ENCODE measurements at places on chromosomes 12 and 14.

GRCh38 chr12:47238669-47239114 lies 158.9 kb upstream of the AMIGO2 start:
- DNase-seq = no peak

DNA sequence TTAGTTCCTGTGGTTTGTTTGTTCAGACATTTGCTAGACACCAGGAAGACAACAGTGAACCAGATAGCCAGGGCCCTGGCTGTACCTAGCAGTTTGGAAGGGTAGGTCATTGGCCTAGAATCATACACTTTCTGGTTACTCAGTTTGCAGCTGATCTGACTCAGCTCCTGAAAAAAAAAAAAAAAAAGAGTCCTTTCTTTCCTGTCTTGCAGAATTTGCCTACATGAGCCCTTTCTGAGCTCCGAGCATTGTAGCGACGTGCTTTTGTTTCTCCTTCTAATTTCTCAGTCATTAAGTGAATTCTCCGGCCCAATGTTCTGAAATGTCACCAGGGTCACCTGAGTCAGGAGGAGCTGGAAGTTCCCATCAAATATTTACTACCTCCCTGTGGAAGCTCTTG lies 2.4 kb downstream of the CABP1 start:
- DNase-seq = no peak

GRCh38 chr12:25387732-25388050 lies 137.0 kb upstream of the KRAS start:
- DNase-seq = no peak

DNA sequence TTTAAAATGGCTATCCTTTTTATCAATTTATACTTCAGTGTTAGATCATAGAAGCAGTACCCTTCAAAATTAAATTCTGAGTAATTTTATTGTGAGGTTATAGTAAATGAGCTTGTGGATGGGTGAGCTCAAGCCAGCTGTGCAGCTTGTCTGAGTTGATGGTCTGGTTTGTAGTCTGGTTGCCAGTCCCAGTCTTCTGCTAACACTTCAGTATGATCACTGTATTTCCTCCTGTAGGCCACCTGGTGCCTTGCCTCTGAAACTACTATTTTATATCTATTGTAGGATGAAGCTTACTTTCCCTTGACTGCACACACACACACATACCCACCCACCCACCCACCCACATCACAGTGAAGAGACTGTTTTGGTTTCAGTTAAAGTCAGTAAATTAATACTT lies 496.4 kb downstream of the PCNX1 start:
- peak; percentile 3 for DNase-seq

Measured in effector CD4-positive, alpha-beta T cell (primary cell).